ENCODE measurements at places on chromosomes 11 and 22. TPM values are rescaled to one million over a fixed set of nuclear protein-coding genes. Genes with fewer than 3 reads are reported as not detected.

DNA sequence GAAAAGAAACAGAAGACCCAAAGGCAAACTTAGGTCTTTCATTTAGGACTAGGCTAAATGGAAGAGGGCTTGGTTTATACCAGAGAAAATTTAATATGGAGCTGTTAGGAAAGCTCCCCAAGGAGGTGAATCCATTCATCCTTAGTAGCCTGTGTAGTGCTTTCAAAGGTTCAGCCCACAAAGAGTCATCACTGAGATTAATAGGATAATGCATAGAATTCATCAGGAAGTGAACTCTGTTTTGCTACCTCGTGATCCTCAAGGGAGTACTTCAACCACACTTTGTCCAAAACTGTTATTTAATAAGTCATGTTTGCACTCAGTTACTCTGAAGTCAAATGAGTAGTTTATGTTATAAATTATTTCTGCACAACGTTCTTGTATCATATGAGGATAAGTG, 43.3 kb upstream of the MMP7 start:
- DNase-seq, result no peak

DNA sequence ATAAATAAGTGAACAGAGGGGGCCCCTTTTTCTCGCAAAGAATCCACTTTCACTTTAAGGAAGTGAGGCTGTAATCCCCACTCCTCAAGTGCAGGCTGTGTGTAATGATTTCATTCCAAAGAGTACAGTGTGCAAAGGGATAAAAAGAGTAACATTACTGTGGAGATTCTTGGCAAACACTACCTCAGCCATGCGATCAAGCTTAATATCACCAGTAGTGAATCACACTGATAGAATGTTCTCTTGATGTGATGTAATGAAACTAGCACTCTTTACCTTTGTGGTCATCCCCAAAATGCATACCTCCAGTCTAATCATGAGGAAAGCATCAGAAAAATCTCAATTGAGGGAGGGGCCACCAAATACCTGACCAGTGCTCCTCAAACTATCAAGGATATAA, 246.1 kb upstream of the CHORDC1 start:
- DNase-seq, result no peak

The ST14 gene
- 2.1 TPM for total RNA-seq

- DNase-seq, result peak; percentile 24
Observed at GRCh38 chr22:47032091-47032943, 269.9 kb downstream of the TBC1D22A start.

- peak; percentile 70 for DNase-seq
Observed at GRCh38 chr11:72585762-72586311, 88.4 kb downstream of the PDE2A start.

The CRYBA4 gene
- total RNA-seq, result not detected
